ENCODE measurements at places on chromosomes 3 and 15.
A peak's percentile ranks its signal among the peaks of the same experiment; 100 is the strongest.

DNA sequence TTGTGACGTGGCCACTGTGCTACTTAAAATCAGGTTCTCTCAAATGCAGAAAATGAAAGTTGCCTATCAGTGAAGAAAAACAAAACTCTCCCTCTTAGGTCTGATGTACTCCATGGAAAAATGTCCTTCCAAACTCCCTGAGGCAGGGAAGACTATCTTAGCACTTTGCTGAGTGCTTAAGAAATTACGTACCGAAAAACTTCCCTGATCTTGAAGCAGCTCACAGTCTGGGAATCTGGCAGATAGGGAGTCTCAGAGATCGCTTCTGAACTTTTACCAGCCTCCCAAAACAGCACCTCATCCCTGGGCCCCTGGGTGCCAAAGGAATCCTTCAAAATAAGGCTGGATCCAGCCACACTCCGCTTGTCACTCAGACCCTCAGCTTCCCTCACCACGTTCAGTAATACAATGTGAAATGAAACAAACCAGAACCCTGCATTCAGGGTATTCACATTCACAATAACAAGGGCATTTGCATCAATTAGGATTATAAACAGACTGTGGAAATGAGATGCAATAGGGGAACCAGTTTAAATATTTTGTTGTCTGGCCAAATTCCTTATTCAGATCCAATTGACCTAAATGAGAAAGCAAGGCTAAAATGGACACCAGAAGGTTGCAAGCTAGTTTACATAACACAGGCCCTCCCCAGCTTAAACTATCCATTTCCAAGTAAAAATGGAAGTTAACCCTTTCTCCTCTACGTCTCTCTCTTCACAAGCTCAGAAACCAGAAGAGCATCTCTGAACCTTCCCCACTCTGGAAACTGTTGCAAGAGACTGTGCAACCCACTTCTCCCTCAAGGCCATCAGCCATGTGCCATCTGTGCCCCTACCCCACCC lies 20.9 kb downstream of the OSBPL10 start:
- DNase-seq, result no peak

- peak; percentile 56 for DNase-seq
These were observed 46.1 kb downstream of the BTD start for GRCh38 chr3:15647611-15648167.

- DNase-seq, result no peak
These were observed 820.8 kb downstream of the TBL1XR1 start for GRCh38 chr3:176376531-176376930.

GRCh38 chr3:116939091-116939490 lies 229.5 kb downstream of the TUSC7 start:
- no peak for DNase-seq

DNA sequence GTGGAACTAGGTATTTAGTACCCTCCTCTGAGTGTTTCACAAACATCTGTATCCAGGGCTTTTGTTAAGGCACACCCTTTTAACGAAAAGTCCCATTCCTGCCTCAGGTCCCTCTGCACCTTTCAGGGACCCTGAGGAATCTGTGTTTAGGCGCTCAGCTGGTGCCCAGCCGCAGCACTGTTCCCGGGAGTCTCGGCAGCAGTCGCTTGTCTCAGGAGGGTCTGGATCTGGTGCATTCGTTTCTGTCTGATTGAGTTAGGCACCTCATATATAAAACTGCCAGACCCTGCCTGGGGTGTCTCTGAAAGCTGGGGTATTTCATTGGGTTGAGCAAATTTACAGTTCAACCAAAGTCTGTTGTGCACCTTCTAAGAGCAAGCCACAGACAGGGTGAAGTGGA lies 162.8 kb upstream of the TOPAZ1 start:
- DNase-seq, result no peak

DNA sequence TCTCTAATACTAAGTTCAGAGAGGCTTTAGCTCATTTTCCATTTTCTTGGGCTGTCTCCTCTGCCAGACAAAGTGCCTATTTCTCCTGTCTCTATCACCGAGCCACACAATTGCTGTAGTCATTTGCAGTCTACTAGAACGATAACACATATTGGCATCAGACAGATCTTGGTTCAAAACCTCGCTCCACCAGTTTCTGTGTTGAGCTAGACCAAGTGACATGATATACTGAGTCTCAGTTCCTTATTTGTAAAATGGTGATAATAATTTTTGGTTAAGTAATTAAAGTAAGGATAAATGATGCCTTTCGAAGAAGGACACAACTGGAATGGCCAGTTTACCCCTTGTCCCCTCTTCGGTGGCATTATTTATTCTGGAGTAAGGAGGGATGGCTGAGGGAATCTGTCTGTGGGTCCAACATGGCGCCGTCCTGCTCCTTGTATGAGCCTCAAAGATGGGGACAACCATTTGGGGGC lies 398 bp upstream of the RAB7A start:
- no peak for DNase-seq

GRCh38 chr3:193978486-193978885 lies 157.5 kb upstream of the HES1 start:
- no peak for DNase-seq

All from stimulated activated CD4-positive, alpha-beta T cell treated with anti-CD3 and anti-CD28 coated beads, Interleukin-12 subunit alpha, Interleukin-12 subunit beta, amount 100 ng/mL, for 24 hours (primary cell).